ENCODE measurements at places on chromosomes 5 and 9.

DNA sequence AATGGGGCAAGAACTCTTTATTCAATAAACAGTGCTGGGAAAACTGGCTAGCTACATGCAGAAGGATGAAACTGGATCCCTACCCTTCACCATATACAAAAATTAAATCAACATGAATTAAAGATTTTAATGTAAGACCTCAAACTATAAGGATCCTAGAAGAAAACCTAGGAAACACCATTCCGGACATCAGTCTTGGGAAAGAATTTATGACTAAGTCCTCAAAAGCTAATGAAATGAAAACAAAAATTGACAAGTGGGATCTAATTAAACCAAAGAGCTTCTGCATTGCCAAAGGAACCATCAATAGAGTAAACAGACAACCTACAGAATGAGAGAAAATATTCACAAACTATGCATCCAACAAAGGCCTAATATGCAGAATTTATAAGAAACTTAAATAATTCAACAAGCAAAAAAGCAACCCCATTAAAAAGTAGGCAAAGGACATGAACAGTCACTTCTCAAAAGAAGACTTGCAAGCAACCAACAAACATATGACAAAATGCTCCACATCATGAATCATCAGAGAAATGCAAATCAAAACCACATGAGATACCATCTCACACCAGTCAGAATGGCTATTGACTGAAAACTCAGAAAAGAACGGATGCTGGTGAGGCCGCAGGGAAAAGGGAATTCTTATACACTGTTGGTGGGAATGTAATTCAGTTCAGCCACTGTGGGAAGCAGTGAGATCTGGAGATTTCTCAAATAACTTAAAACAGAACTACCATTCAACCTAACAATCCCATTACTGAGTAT lies 104.3 kb upstream of the MAP3K1 start:
- no peak for DNase-seq

GRCh38 chr5:131252824-131253171 lies 11.1 kb upstream of the CDC42SE2 start:
- DNase-seq = peak; percentile 89

DNA sequence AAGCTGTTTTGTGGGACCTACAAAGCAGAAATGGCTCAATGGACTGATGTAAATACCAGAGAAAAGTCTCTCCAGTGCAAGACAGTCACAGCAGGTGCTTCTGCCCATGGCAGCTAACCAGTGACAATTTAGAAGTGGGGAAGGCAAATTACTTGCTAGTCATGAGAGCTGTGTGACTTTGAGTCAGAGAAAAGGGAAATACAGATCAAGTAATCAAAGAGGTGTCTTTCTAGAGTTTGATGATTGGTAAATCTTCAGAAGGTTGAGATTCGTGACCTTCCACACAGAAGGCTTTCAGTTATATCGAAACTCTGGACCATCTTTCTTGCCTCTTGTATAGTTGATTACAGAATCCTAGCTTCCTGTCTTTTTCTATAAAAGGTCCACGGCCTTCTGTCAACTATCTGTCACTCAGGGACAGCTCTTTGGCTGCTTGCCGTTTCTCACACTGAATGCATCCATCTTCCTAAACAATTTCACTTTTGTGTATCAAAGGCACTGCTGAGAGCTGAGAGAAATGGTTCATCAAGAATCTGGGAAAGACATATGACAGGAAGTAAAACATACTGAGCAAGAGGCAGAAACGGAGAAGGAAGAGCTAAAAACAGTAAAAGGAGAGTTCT lies 993.9 kb upstream of the ACO1 start:
- DNase-seq = no peak

DNA sequence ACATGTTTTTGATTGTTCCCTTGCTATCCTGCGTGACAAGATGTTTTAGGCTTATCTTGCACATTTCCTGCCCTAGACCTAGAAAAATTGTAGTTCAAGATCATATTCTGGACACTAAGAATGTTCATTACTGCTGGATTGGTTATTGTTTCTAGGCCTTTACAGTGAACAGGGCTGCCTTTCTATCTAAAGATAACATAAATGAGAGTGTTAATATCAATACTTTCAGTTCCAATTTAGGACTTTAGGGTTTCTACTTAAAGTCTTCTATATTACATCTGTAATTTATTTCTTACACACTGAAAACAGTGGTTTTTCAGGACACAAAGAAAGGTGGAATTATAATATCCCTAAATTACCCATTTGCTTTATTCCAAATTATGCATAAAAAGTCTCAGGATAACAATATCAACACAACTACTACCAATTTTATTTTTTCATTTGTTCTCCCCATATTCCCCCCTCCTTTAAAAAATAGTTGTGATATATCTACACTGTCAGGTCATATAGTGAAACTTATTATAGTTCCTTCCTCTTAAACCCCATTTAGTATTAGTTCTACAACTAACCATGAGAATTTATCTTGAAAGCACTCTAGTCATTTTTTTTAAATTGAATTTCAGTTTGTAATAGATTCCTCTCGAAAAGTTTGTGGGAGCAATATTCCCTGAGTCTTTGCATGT lies 293.9 kb upstream of the RIOK2 start:
- no peak for DNase-seq

- DNase-seq = no peak
These were observed 283.7 kb downstream of the CSNK1G3 start for GRCh38 chr5:123795688-123796087.

DNA sequence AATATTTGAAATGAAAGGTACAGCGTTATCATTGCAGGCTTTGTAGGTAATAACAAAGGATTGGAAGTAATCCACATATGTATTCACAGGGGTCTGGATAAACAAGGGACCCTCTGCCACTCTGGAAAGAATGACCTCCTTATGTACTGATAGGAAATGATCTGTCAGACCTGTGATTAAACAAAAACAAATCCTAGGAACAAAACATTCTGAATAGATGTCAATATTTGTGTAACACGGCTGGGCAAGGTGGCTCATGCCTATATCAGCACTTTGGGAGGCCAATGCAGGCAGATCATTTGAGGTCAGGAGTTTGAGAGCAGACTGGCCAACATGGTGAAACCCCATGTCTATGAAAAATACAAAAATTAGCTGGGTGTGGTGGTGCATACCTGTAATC lies 42.3 kb downstream of the NSUN2 start:
- no peak for DNase-seq

DNA sequence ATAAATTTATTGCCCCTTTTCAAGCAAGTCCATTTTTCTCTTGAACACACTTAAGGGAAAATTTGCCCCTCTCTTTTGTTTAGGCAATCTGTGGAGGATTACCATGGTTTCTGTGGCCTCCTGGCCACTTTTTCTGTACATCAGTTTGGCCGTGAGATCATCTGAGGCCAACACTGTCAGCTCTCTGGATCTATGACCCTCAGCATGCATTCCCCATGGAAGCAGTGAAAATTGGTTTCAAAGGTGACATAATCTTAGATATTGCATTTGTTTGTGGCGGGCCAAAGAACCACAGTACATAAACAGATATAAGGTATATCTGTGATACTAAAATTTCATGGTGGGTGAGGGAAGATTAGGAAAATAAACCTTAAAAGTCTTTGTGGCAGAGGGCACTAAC lies 4.6 kb upstream of the ZNF474 start:
- no peak for DNase-seq
